ENCODE measurements at places on chromosomes 4 and X. TPM values are rescaled to one million over a fixed set of nuclear protein-coding genes. Genes with fewer than 3 reads are reported as not detected.

DNA sequence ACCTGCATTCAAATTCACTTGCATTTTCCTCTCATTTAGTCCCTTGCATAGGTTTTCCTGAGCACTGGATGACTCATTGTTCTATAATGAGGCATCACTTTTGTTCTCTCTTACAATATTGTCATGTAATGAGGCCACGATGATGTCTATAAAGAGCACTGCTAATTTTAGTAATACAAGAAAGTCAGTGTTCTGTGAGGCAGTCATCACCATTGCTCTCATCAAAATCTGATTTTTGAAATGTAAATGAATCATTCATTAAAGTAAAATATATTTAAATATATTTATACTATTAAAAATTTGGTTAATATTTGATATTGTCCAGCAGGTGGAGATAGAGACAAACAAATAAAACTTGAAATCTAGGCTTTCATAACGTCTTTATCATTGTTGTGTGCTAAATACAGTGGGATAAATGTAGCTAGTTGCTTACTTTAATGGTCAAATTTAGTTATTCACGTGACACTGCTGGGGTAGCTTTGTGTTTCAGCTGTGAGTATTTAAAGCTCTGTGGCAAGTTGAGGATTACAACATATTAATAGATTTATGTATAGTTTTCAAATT, 15.4 kb downstream of the HMGB2 start:
- DNase-seq: peak; percentile 49

GRCh38 chr4:81352446-81352835, 119.3 kb downstream of the RASGEF1B start:
- DNase-seq: no peak

DNA sequence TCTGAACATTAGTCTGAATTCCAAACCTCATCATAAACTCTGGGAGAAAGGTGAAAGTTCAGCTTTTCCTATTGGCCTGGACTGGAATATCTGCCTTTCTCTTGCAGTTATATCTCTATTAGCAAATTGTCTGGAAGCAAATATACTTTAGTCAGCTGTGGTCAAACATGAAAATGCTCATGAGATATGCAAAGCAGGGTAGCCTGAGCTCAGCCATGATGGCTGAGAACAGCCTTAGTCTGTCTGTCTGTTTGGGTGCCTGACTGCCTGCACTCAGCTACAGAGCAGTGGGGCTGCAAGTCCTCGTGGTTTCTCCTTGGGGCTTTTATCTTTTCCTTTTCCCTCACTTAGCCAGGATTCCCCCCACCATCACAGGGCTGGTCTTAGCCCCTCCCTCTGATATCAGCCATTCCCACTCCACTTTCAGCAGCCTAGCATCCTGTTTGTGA, 19.5 kb upstream of the PGRMC2 start:
- DNase-seq: no peak

GRCh38 chr4:101175896-101176676, 171.2 kb downstream of the PPP3CA start:
- peak; percentile 83 for DNase-seq

- DNase-seq: no peak
These were observed 123.5 kb upstream of the JADE1 start for GRCh38 chr4:128686032-128686465.

- DNase-seq: no peak
These were observed 576.0 kb upstream of the PABPC4L start for GRCh38 chr4:134777606-134778005.

DNA sequence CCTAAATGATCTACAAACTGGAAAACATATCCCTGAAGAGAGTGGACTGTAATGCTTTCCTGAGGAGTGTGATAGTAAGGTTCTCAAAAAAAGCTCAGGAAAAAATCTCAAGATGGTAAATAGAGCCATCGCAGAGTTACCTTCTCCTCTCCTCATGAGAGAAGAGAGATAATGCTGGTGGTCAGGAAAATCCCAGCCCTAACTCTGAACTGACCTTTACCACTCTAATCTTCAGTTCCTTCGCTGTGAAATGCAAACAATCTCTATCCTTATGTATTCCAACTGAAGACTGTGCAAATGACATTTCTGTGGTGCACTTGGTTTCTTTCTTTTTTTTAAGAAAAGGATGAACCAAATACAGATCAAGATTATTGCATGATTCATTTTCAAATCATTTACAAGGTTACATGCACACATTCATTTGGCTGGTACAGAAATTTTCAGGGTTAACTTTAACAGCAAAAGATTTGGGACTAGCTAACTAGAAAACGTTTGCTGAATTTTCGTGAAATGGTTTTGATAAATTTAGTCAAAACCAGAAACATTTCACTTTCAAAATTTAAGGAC, 8.3 kb downstream of the PPM1K start:
- no peak for DNase-seq

DNA sequence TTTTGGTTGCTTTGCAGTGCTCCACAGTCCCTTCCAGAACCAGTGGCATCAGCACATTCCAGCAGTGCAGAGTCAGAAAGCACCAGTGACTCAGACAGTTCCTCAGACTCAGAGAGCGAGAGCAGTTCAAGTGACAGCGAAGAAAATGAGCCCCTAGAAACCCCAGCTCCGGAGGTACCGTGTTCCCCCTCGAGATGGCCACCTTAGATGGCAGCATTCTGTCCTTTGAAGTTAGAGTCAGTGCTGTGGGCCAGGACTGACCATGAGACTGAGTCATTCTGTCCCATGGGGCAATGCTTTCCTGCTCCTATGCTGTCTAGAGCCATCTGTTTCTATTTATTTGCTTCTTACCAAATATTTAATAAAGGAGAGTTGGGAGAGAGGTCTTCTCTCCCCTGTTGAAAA, 112.3 kb downstream of the KLHL8 start:
- DNase-seq: peak; percentile 63

DNA sequence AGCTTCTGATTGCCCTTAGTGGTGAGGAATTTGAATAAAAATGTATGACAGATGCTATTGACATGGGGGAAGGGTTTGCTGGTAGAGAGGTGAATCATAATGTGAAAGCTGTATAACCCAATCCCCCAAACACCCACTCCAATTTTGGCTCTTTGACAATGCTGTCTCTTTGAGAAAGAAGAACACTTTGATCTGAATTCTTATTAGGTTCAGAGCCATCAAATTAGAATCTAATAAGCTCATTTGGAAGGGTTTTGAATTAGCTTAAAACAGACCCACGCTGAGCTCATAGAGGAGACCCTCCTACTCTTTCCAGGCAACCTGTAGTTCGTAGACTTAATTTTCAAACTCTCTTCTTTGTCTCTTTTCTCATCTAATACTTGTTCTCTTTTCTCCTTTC, 416.6 kb upstream of the ARX start:
- no peak for DNase-seq

DNA sequence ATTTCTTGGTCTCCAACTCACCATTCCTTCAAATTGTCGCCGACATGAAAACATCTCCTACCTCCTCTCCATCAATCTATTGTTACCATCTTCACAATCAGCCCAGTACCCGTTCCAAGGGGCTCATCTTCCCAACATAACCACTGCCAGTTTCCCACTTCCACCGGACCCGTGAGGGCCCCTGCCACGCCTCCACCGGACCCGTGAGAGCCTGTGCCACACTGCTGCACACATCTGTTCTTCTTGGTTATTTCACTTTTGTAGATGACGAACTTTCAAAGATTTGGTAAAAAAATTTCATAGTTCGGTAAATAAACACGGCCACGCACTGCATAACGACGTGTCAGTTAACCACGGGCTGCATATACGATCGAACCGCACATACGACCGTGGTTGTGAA, 65.0 kb downstream of the FAT1 start:
- DNase-seq: no peak

- no peak for DNase-seq
These were observed 7.7 kb downstream of the PRSS48 start for GRCh38 chr4:151284534-151285245.

- peak; percentile 11 for DNase-seq
These were observed 24.8 kb downstream of the ARMCX5 start for GRCh38 chrX:102624105-102624504.

DNA sequence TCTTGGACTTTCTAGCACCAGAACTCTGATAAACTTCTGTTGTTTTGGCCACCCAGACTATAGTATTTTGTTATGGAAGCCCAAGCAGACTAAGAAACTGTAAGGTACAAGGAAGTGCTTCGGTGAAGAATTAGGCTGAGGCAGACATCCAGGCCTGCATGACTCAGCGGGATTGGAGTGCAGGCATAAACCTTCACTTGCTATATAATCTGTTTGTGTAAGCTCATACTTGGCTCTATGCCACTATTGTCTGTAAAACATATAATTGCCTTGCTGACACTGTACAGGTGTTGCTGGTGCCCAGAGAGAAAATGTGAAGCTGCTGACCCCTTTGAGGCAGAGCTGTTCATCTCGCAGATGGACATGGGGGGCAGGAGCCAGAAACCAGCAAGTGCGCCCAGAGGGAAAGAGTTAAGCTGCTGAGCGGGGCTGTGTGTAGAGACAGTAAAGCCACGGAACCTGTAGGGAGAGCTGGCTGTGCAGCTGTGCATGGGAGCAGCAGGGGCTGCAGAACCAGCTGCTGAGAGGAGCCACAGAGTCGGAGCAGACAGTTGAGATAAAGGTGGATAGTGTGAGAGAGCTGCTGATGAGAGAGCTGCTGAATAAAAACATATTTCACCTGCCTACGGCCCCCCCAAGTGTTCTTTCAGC, 96.2 kb downstream of the RBM46 start:
- peak; percentile 29 for DNase-seq

The MTTP gene
- total RNA-seq: 0.40 TPM

The THAP6 gene
- 16.1 TPM for total RNA-seq

The NWD2 gene
- under 0.01 TPM for total RNA-seq

The CLCN5 gene
- total RNA-seq: 85.3 TPM

The CT45A1 gene
- 0.13 TPM for total RNA-seq

The PAGE4 gene
- 1.2 TPM for total RNA-seq

The FAM9C gene
- total RNA-seq: not detected

The CFI gene
- total RNA-seq: 7.8 TPM

The LRAT gene
- total RNA-seq: 0.35 TPM

The ERVMER34-1 gene
- total RNA-seq: 0.35 TPM

The CBR4 gene
- 18.8 TPM for total RNA-seq

The DIAPH2 gene
- total RNA-seq: 15.8 TPM

All from muscle of leg (tissue), 16 donors.